ENCODE measurements at places on chromosomes 7 and 10.

GRCh38 chr7:5043661-5044060 is 2.0 kb upstream of the RBAK start:
- no peak for DNase-seq

DNA sequence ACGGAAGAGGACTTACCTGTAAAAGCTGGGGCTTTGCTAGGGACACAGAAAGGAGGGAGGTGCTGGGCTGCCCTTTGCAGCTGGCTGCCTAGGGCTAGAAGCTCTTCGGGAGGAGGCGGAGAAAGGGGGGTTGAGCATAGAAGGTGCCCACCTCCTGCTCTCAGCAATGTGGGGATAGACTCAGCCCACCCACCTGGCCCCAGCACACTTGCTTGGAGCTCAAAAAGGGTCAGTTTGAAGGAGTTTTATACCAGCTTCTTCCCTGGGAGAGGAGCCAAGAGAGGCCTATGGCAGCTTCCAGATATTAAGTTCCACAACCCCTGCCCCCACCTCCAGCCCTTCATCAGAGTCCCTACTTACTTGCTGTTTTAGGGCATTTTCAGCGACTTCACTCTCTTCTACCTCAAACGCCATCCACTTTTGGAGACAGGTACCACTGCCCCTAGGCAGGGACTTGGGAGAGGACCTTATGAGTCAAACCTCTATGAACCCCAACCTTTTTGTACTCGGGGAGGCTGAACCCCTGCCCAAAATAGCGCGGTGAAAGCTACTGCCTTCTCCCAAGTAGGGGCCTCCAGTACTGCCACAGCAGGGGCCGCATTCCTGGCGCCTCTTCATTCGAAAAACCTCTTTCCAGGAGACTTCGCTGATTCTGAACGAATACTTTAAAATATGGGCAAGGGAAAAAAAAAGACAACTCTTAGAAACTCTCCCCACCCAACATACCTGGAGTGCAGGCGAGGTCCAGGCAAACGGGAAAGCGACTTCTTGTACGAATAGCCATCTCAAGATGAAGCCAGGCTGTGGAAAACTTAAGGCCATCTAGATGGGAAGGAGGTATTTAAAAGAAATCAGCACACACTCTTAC is 1.2 kb upstream of the EVX1 start:
- no peak for DNase-seq

GRCh38 chr10:22681783-22682183 is 32.6 kb downstream of the PIP4K2A start:
- DNase-seq: no peak

DNA sequence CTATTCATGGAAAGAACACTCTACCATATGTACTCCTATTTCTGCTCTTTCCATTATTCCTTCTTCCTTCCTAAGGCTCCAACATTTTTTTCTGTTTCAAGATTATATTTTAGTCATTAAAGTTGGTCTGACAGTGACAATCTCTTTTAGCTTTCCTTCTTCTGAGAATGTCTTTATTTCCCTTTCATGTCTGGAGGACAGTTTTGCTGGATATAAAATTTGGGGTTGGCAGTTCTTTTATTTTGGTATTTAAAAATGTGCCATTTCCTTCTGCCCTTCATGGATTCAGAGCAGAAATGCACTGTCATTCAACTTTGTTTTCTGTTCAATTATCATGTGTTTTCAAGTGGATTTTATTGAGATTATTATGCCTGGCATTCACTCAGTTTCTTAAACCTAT is 53.1 kb downstream of the VSTM4 start:
- DNase-seq: no peak

DNA sequence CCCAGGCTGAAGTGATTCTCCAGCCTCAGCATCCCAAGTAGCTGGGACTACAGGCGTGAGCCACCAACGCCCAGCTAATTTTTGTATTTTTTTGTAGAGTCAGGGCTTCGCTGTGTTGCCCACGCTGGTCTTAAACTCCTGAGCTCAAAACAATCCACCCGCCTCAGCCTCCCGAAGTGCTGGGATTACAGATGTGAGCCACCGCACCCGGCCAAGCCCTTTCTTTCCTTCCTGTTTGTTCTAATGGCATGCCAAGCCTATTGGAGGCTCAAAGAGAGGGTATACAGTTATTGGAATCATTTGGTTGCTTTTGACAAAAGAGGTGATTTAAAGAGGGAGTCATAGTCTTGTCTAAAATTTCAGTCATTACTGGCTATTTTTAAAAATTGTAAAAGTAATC is 46.0 kb upstream of the TRIM8 start:
- DNase-seq: no peak

DNA sequence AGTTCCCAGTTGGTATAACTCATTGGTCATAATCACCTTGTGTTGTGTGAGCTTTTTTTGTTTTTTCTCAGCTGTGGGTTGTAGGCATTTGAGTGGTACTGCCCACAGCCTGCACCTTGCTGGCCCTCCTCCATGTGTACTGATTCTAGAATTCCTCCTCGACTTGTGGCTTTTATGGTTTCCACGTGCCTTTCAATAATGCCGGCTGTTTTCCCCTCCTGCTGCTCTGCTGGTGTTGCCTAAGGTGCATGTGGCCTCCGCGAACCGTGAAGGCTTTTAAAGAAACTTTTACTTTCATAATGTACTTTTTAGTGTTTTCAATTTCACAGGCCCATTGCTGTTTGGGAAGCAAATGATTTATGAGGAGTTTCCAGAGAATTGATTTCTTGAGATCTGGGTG is 518.0 kb downstream of the REEP3 start:
- DNase-seq: no peak

DNA sequence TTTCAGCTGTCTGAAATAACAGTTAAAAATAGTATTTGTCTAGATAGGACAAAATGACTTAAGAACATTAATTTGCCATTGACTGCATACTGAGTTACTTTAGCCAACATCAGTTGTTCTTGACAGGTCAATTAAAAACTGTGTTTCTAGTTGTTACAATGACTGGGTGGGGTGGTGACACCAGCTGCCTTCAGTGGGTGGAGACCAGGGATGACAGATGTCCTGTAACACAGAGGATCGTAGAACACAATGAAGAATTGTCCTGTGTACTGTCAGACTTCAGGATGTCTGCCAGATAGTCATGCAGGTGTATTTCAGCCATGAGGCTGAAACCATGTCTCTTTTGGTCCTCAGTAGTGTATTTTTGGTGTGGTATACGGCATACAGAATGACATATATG is 24.4 kb downstream of the TRUB1 start:
- no peak for DNase-seq

- no peak for DNase-seq
Observed at GRCh38 chr10:46069771-46070463, 23.8 kb upstream of the MSMB start.

DNA sequence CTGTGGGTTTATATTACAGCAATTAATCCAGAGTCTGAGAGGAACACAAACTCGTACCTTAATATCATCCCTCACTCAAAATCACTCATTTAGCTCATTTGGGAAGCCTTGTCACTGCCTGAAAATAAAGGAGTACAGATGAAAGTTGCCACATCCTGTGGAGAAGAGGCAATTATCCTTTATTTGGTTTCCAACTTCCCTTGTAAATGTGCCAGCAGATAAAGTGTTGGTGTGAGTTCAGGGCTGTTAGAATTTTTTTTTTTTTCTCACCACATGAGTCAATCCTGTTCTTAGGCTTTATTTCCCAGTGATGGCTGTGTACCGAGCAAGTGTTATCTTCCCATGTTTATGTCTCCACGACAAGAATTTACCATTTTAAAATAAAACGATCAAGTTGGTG is 99.0 kb upstream of the SMIM30 start:
- no peak for DNase-seq

- DNase-seq: no peak
Observed at GRCh38 chr7:102089175-102090098, 197.2 kb upstream of the SH2B2 start.

DNA sequence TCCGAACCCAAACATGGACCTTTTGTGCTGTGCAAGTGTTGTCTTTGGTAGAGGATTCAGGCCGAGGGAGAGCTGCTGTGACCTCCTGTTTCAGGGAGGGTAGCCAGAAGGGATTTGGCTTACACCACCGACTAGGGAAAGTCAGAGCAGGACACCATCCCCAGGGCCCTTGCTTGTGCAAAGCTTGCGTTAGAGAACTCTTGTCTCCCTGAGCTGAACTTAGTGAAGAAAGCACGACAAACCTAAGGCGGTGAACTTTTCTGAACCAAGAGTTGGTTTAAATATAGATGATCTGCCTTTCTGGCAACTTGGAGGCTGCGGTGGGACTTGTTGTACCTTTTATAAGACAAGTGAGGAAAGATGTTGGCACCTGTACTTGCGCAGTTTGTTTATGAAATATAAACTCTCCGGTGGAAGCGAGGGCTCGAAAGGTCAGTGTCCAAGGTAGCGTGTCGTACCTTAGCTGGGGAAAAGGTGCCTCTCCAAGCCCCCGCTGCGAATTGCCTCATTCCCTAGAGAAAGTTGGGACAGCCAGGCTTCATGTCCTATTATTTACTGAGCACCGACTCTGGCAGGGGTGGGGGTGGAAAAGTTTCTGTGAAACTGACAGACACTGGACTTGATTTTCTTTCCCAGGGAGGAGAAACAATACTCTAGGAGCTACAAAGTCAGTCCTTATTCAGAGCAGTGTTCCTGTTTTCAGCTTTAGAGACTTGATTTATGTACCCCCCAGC is 31.6 kb downstream of the WBP1L start:
- peak; percentile 70 for DNase-seq

- no peak for DNase-seq
Observed at GRCh38 chr10:71267508-71268240, 51.4 kb upstream of the SLC29A3 start.

DNA sequence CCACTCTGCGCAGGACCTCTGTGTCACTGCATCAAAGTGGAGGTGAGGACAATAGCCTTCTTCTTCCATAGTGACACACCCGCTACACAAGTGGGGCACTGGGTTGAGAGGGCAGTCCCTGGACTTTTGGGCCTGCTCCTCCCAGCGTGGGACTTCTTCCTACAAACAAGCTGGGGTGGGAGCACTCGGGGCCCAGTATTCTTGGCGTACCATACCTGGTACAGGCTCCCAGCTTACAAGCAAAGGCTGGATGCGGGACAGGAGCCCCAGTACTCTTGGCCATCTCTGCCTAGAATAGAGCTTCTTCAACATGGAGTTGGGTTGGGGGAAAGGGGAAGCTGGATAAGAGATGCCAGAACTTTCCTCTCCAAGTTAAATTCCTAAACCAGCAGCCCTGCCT is 426.8 kb upstream of the FOXK1 start:
- DNase-seq: no peak

DNA sequence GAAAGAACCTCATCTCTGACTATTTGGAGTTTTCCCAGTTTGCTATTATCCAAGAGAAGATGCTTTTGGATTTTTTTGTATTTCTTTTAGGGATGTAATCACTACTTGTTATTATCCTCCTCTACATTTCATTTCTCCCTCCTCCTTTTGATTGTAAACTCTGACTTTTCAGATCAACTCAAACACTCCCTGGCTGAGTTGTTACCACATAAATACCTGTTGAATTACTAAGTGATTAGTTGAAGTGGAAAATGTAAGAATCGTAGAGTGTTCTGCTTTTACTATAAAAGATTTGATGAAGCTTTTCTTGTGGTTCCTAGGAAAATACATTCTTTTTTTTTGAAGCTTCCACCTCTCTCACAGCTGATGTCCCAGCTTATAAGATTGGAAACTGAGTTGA is 164.1 kb upstream of the C1GALT1 start:
- DNase-seq: no peak

- DNase-seq: no peak
Observed at GRCh38 chr7:23907012-23907411, 197.0 kb downstream of the STK31 start.

DNA sequence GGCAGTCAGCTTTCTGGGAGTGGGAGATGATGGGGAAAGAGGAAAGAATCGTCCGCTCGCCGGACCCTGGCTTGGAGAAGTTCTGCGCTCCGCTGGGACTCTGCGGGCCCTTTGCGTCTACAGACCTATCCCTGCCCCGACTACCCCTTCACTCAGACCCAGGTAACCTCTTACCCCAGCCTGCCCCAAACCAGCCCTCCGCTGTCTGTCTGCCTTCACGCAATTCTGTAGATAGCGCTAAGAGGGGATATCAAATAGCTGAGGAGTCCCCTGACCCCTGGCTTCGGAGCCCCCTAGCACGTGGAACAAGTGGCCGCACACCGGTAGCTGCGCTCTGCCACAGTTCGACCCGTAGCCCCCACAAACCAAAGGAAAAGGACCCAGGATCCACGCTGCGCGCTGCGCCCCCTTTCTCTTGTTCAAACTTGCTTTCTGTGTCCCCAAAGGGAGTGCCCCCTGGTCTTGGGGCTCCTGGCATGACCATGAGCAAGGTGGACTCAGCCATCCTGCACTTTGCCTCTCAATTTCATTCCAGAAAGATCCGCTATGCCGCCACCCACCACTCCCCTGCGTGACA is 7.0 kb downstream of the HOXA4 start:
- DNase-seq: no peak

DNA sequence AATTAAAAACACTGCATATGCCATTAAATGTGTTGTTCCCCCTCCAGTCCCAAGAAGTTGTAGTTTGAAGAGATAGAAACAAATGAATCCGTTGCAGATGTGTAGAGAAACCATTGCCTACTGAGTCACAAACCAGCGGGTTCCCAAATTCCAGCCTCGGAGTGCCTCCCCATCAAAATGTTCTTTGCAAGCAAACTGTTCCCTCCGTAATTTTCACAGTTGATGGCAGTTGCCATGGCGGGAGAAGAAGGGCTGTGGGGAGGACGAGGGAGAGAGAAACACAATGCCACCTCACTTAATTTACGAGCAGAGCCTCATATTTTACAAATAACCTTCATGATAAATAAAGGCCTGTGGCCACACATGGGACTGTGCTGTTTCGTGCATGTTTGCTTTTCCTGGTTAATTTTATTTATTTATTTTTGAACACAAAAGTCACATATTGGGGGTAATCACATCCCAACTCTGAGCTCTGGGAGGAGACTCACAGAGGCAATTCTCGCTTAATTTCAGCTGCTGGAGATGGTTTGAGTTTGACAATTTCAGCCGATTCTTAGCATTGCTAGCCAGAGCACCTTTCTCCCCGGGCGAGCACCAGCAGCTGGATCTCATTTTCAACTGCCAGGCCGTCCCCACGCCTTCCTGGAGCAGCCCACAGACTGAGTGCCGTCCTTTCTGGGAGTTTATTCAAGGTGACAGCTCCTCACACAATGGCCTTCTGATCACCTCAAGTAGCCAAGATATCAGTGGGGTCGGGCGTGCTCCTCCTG is 1084.2 kb downstream of the KCNMA1 start:
- DNase-seq: no peak

DNA sequence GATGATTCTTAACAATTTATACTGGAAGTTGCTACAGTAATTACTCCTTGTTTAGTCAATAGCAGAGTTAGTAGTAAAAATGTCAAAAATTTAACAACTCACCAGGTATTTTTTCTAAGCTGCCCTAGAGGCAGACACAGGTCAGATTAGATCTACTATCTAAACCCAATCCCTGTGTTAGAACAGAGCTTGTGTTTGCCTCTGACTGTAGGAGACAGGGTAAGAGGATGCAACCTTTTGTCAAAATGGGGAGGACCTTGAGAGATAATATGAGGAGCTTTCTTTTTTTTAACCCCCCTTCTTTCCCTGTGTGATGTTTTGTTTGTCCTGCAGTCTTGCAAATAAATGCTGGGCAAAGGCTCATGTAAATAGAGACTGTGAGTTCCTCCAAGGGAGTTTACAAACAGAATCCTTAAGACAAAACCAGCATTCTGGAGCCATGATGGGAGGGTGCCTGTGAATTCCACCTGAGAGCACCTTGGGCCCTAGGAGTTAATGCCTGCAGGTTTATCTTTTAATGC is 353.1 kb downstream of the GATA3 start:
- DNase-seq: no peak

Measured in thoracic aorta (tissue), 2 donors.